ENCODE measurements at places on chromosomes 6 and 20.

DNA sequence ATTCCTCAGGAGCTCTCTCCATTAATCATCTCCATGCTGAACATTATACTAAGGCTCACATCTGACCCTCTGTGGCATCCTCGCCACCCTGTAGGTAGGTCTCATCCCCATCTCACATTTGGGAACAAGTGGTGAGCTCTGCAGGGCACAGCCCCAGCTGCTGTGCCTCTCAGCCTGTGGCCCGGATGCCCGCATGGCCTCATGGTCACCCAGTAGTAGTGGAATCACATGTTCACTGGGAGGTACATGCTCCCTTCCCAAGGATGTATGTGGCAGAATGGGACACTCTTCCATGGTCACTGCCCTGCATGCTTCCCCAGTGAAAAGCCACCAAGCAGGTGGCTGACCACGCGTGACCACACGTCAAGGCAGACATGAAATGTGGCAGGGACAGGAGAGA is 26.3 kb upstream of the APMAP start:
- peak; percentile 32 for DNase-seq

DNA sequence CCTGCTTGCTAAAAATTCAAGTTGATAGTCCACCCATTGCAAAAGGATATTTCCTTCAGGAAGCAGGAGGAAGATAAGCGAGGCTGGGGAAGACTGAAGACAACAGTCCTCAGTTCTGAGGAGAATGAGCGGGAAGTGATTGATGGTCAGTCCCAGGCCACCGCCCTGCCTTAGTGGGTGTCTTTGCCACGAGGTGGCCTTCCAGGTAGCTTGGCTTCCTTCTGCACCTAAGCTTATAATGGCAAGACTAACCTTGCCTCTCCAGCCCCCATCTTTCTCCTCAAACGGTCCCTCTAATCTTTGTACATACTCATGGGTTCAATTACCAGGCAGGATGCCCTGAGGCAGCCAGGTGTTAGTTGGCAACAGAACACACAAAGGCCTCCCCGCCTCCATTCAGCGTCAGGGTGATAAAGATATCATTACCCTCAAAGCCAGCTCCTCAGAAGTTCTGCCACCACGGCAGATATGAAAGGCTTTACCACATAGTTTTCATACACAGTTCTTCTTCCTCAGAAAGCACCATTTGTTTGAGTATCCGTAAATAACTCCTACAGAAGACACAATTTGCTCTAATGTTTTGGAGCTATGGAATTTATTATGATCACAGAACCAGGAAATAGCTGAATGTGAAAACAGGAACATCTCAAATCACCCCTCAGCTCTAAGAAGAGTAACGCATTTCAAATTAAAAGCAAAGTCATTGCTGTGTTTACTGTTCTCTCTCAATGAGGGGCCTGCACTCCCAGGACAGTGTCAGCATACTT is 249.4 kb downstream of the ATXN1 start:
- DNase-seq: no peak

DNA sequence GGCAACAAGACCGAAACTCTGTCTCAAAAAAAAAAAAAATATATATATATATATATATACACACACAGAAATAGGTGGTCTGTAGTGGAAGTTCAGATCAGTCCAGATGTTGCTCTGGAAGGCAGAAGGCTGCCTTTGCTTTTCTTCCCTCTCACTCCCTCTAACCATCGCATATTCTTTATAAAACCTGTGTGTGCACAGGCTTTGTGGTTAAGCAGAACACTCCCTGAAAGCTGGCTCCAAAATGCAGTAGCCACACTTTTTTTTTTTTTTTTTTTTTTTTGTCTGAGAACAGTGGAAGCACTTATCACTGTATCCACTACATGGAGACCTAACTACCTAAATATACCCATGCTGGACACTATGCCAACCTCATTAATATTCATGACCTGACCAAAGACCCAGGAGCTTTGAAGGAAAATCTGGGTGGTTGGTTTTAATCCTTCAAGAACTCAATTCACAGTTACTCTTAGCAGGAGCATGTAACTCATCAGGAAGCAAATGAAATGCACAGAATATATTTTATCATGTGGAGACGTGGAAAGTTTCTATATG is 20.0 kb upstream of the GFOD1 start:
- no peak for DNase-seq

GRCh38 chr6:90442366-90442765 is 144.5 kb downstream of the MAP3K7 start:
- no peak for DNase-seq

- DNase-seq: no peak
Observed at GRCh38 chr6:41042226-41043055, at the start of gene TSPO2. Gene TSPO2, plus strand, starts transcription at chr6:41042467. Its CDS starts 519 bp downstream, at chr6:41042986.

DNA sequence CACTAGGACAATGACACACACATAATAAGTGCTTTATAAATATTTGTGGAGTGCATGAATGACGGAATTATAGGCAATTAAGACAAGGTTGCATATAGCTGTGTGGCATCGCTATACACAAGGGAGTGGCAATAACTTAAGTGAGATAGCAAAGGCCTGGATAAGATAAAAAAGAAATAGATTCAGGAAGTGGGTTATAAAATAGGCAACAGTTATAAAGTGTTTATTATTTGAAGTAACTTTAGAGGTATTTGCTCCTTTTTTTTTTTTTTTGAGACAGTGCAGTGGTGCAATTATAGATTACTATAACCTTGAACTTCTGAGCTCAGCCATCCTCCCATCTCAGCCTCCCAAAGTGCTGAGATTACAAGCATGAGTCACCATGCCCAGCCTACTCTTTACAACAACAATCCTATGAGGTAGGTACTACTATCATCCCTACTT is 75.9 kb upstream of the LOC128125822 start:
- no peak for DNase-seq

- no peak for DNase-seq
Observed at GRCh38 chr6:135624402-135625295, 127.1 kb upstream of the AHI1 start.

GRCh38 chr6:43287717-43288679 is 10.1 kb upstream of the SLC22A7 start:
- no peak for DNase-seq

DNA sequence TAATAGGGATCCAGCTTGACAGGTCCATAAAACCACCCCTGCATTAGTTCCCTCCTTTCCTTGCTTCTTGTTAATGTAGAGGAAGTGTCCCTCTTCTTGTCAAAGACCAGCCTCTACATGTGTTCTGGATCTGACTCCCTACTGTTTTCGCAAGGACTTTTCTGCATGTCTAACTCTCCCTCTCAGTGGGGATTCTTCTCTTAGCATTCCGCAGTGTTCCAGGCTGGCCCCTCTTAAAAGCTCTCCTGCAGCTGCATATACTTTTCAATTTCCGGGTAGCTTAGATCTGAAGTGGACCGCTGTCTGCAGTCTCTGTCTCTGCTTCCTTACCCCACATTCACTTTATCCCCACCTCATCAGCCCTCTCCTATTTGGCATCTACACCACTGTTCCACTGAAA is 96.1 kb upstream of the MAN1A1 start:
- DNase-seq: no peak

DNA sequence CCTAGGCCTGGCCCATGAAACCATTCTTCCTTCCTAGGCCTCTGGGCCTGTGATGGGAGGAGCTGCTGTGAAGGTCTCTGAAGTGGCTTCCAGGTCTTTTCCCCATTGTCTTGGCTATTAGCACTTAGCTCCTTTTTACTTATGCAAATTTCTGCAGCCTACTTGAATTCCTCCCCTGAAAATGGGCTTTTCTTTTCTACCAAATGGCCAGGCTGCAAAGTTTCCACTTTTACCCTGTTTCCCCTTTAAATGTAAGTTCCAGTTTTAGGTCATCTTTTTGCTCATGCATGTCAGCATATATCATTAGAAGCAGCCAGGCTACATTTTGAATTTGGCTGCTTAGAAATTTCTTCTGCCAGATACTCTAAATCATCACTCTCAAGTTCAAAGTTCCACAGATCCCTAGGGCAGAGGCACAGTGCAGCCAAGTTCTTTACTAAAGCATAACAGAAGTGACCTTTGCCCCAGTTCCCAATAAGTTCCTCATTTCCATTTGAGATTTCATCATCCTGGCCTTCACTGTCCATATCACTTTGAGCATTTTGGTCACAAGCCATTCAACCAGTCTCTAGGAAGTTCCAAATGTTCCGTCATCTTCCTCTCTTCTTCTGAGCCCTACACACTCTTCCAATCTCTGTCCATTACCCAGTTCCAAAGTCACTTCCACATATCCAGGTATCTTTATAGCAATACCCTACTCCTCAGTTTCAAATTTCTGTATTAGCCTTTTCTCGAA is 71.9 kb downstream of the TBC1D7 start:
- no peak for DNase-seq

- DNase-seq: no peak
Observed at GRCh38 chr6:130836055-130836640, 8.9 kb downstream of the SMLR1 start.

GRCh38 chr20:62275219-62275618 is 27.6 kb upstream of the ADRM1 start:
- DNase-seq: no peak

DNA sequence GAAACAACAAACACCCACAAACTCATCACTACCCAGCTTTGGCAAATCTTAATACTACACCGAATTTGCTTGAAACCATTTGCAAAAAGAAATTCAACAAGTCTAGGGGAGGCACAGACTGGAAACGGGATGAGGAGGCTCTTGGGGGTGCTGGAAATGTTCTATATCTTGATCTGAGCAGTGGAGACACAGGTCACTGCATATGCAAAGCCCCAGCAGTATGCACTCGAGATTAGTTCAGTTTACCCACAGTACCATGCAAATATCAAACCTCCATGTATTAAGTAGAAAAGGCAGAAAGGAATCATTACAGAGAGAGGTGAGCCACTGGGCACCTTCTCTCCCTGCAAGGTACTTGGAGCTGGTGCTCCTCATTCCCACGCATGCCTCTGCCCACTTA is 75.9 kb downstream of the PREX1 start:
- no peak for DNase-seq

DNA sequence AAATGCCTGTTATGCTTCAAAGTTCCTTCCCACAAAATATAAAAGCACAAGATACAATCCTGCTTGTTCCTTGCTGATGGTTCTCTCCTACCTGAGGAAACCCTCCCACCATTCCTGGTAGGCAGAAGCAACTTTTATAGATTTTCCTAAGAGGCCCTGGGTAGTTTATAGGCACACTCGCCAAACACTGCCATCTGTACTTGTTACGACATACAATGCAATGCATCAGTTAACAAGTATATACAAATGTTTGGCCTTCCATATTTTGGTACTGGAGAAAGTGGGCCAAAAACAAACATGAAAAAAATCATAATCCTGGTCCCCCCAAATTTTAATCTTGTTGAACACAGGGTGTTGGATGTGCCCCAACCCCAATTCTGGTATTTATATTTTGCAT is 16.6 kb downstream of the MCM9 start:
- no peak for DNase-seq

DNA sequence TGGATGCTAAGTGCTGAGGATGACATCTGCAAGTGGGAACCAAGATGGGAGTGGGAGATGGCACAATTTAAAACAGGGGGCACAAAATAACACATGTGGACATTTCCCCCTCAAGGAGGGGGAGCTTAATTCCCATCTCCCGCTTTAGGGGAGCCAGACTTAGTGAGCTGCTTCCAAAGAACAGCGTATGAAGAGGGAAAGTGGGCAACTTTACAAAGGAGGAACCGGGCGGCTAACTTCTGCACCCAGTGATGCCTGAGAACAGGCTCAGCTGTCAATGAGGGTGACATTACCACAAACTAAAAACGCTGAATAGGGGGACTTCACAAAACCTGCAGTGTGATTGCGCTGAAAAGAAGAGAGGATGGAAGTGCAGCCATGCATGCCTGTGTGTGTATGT is 95.5 kb upstream of the NXT1 start:
- no peak for DNase-seq

DNA sequence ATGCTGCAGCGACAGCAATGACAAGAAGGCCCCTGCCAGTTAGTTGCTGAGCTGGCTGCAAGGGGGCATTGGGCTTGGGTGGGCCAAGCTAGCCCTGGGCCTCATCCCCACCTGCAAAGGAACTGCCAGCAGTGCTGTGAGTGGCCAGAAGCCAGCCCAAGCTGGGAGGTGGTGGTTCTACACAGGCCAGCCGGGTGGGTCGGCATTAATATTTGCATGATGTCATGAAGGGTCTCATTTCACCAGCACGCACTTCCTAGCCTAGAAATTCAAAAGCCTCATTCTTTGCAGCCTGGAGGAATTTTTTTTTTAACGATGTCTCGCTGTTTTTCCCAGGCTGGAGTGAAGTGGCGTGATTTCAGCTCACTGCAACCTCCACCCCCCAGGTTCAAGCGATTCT is 62.0 kb downstream of the IYD start:
- DNase-seq: no peak

DNA sequence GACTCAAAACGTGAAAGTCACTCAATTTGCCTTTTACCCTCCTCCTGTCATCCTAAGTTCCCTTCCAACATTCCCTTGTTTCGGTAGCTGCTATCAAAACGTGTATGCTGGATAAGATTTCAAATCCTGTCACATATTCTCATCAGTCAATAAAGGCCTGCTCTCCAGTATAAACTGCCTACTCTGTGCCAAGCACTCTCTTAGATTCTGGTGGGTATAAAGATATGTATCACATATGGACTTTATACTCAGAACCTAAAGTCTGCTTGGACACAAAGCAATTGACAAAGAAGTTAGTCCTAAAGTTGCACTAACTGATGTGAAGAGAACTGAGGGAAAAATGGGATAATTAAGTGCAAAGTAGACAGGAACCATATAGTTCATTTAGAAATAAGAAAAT is 476.6 kb upstream of the MARCKS start:
- no peak for DNase-seq

DNA sequence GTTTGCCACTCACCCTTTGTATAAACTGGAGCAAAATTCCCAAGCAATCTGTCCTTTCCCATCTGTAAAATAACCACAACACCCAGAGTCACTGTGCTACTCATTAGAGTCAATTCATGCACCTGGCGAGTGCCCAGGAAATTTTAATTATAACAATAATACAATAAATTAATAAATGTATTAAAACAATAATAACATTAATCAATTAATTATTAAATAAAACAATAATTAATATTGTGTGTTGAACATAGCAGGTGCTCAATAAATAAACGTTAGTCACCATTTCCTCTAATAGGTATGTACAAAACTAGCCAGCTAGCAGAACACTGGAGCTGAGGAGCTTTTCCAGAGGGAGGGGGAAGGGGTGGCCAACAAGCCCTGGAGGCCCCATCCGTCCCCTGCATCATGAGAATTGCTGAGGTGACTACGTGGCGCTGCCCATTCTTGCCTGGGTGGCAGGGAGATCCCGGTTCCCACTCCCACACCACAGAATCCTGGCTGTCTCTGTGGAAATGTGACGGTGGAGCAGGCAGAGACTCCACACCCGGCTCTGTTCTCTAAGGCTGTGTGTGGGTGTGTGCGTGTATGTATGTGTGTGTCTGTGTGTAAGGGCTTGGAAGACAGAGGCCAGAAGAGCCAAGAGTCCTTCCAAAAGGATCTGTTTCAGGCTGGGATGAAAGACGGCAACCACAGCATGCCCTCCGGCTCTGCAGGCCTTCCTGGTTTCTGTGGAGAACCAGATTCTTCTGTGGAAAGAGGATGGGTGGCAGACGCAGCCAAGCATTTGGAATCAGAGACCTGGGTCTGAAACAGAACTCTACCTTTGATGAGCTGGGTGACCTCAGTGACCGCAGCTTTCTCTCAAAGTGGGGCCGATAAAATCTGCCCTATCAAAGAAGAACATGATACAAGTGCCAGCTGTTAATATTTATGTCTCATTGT is 18.8 kb upstream of the EZR start:
- DNase-seq: no peak
